ENCODE measurements at places on chromosomes 5 and 9. TPM values are rescaled to one million over a fixed set of nuclear protein-coding genes. Genes with fewer than 3 reads are reported as not detected.
A peak's percentile ranks its signal among the peaks of the same experiment; 100 is the strongest.

GAPT gene
- total RNA-seq = not detected

PCDHB4 gene
- 14.5 TPM for total RNA-seq

PFN3 gene
- total RNA-seq = not detected

PCDHGA8 gene
- total RNA-seq = 7.5 TPM

ACSL6 gene
- total RNA-seq = 3.3 TPM

GRCh38 chr5:112690605-112691338 is 46.9 kb upstream of the APC start:
- no peak for DNase-seq

DNA sequence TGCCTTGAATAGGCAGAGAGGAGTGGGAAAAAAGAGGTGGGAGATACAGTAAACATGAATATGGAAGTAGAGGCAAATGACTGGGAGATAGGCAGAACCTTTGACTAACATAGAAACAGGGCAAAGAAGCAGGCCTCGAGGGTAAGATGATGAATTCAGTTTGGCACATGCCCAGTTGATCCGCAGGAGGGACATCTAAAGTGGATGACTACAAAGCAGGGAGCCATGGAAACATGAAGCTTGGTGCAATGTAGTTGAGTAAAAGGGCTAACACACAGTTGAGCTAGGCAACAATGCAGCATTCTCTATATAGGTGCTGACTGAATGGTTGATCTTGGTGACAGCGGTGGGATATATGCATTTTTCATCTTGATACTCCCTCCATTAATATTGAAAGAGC is 253.8 kb downstream of the DMRT2 start:
- no peak for DNase-seq

GRCh38 chr9:14597171-14597799 is 95.9 kb downstream of the ZDHHC21 start:
- DNase-seq = no peak

DNA sequence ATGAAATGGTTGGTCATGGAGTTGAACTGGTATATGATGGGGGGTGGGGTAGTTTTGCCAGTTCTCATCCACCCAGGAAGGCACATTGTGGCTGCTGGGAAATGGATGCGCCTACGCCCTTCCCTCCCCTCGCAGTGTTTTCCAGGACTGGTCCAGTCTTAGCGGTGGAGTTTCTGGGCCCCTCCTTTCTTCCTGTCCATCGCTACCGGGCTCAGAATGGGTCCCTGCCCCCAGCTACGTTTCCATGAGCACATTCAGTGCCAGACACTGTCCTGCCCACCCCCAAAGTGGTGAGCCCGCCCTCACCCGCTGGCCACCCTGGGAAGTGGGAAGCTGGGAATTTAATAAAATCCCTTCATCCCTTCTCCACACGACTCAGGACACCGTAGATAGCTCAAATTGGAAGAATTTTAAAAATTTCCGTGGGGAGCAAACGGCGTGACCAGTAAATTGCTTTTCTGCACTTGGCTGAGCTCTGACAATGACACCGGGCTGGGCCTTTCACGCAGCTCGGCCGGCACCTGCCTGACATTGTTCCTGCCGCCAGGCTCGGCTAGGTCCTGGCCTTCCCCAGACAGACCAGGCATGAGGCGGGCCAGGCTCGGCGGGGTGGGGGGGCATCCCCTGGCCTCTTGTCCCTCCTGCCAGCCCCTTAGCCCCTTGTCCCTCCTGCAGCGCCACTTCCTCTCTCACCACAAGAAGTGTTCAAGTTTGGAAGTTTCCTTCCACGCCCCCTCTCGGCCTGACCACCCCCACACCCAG is 3.6 kb downstream of the FGF18 start:
- no peak for DNase-seq

DNA sequence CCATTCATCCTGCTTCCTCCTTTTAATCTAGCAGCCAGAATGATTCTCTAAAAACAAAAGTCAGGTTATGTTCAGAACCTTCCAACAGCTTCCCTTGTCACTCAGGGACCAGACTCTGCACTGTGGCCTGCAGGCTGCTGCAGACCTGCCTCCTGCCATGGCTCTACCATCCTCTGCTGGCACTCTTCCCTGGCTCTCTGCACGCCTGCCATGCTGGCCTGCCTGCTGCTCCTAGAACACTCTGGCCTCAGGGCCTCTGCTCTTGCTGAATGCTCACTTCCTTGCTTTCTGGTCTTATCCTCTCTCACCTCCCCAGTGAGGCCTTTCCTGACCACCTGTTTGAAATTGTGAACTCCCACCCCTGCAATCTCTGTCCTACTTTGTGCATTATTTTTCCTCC is 149.4 kb downstream of the CD180 start:
- no peak for DNase-seq

DNA sequence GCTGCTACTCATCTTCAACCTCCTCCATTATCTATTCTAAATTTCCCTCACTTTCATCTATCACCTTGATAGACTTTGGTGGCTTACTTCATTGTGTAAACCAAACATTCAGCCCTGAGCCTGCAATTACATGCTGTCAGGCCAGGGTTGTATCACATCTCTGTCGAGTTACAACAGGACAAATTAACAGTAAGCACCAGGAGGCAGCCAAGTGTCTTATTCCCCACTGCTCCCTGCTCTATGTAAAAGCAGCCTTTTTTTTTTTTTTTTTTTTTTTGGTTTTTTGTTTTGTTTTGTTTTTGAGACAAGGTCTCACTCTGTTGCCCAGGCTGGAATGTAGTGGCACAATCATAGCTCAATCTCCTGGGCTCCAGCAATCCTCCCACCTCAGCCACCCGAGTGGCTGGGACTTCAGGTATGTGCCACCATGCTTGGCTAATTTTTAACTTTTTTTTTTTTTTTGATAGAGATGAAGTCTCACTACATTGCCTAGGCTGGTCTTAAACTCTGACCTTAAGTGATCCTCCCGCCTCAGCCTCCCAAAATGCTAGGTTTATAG is 15.2 kb upstream of the ZCCHC9 start:
- no peak for DNase-seq

- DNase-seq = peak; percentile 58
Observed at GRCh38 chr9:114271556-114272510, 51.1 kb upstream of the ORM1 start.

DNA sequence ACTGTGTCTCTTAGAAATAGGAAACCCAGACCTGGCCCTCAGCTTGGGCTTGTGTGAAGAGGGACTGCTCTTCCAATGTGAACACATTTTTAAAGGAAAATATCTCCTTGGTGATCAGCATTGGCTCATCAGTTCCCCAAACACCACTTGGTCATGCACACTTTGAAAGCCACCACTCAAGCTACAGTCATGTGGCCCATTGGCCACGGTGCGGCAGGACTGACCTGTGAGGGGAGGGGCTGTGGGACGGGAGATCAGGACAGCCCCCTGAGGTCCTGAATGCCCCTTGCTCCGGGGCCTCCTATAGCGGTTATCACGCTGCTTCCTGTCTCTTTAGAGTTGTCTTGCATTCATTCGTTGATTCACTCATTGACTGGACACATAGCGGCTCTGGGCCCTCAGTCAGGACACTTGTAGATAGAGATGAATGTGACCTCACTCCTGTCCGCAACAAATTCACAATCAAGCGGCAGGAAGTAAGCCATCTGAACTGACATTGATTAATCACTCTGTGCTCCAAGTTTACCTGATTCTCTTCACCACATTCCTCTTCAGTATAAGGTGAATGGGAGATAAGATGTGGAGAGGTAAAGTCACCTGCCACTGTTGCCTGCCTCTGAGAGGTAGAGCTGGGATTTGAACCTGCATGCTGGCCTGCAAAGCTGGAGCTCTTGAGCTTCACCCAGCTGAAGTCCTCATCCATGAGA is 73.1 kb downstream of the COL15A1 start:
- DNase-seq = no peak

GRCh38 chr9:110261632-110262031 is 5.3 kb upstream of the TXN start:
- DNase-seq = no peak
